Stimulated activated CD8-positive, alpha-beta memory T cell treated with anti-CD3 and anti-CD28 coated beads, Interleukin-4, amount 100 ng/mL, for 1 hour (primary cell): ENCODE measurements at places on chromosomes 4 and X.

DNA sequence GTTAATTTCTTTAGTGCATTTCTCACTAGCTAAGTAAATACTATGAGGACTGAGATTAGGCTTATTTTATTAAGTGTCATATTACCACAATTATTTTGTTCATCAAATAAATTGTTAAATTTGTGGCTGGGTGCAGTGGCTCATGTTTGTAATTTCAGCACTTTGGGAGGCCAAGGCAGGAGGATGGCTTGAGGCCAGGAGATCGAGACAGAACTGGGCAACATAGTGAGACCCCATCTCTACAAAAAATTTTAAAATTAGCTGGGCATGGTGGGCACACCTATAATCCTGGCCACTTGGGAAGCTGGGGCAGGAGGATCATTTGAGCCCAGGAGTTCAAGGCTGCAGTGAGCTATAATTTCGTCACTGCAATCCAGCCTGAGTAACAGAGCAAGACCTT is 6.8 kb downstream of the SEC24D start:
- no peak for DNase-seq

- DNase-seq, result no peak
Measured at GRCh38 chr4:128512161-128512560, 224.5 kb upstream of the PGRMC2 start.

DNA sequence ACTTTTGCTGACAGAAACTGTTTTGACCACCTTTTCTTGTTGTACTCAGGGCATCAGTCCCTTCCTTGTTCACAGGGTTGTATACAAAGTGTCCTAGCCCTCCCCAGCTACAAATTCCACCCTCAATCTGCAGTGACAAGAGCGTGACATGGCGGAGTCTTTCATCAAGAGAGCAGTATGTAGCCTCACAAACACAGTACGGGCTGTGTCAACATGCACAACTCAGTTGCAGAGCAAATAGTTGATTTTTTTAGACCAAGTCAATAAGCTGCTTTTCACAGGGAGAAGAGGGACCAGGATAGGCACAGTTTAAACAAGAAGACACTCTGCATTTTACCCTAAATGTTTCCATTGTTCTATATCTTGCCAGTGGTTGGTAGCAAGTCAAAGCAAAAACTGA is 8.6 kb upstream of the HS6ST2 start:
- DNase-seq, result no peak

GRCh38 chr4:144531841-144532240 is 114.1 kb upstream of the HHIP start:
- no peak for DNase-seq

DNA sequence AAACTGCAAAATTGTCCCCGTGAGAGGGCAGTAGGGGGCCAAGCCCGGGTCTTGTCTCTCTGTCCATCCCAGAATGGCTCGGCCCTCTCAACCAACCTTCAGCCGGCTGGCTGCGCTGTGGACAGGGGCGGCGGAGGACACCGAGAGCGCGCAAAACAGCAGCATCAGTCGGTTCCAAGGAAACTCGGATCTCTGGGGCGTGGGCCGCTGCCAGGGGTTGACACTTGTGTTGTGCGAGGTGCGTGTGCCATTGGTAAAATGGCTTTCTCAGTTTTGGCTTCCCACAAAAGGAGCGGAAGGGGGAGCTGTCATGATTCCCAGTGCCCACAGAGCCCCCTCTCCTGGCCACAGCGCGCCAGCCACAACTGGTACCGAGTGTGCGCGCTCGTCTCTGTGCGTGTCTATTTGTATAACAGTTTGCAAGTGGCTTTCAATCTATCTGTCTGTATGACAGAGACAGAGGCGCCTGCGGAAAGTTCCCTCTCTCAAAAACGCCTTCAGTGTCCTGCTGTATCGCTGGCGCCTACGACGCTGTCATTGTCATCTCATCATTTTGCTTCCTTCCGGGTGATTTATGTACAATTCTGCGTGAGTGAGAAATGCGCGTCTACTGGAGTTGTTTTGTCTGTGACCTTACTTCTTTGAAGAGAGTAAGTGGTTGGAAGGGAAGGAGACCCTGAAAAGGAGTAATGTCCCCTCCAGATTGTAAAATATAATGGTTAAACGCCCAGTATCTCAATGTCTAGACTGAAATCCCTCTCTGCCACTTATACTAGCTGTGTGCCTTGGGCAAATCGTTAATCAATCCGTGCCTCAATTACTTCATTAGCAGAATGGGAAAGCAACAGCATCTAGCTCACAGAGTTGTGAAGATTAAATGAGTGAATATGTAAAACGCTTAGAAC is 1.8 kb downstream of the DKK2 start:
- no peak for DNase-seq

GRCh38 chr4:1983846-1984405 is 24.8 kb downstream of the NELFA start:
- no peak for DNase-seq

DNA sequence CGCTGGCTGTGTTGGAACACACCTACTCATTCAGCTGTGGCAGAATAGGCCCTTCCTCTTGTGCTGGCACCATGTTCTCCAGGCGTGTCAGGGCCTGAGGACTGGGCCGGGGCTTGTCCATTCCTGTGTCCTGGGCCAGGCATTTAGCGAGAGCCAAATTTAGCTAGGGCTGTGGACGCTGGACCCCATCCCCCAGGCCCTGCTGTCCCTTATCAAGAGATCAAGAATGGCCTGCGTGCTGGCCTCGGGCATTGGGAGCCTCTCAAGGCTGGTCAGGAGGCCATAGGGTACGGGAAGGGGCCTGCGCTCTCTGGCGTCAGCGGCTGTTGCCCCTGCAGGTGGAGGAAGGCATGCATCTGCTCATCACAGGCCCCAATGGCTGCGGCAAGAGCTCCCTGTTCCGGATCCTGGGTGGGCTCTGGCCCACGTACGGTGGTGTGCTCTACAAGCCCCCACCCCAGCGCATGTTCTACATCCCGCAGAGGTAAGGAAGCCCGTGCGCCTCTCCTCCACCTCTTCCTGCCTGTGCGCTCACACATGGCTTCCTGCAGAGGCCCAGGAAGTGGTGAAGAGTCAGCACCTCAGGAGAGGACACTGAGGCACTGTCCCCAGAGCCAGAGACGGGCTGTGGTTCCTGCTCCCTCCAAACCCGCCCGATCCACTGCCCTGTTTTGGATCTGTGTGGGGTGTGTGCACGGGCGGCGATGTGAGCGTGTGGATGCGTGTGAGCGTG is 15.3 kb downstream of the ABCD1 start:
- no peak for DNase-seq

DNA sequence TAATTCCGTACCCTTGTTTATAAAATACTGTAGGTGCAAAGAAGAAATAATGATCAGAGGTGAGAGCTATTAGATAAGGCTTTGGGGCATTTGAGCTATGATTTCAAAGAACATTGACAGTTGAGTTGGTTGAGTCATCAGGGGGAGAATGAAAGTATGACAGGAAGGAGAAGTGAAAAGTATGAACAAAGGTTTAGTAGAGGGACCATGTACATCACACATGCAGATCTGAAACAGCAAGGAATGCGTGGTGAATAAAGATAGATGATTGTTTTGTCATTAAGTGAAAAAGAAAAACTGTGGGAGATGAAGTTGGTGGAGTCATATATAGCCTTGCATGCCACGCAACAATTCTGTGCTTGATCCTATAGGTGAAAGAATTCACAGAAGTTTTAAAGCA is 163.1 kb downstream of the ARAP2 start:
- no peak for DNase-seq

- no peak for DNase-seq
Measured at GRCh38 chr4:112284662-112285411, 867 bp downstream of the TIFA start.

- no peak for DNase-seq
Measured at GRCh38 chrX:134622056-134622812, 36.0 kb downstream of the PLAC1 start.

- no peak for DNase-seq
Measured at GRCh38 chr4:5972571-5972970, 45.7 kb downstream of the C4orf50 start.

DNA sequence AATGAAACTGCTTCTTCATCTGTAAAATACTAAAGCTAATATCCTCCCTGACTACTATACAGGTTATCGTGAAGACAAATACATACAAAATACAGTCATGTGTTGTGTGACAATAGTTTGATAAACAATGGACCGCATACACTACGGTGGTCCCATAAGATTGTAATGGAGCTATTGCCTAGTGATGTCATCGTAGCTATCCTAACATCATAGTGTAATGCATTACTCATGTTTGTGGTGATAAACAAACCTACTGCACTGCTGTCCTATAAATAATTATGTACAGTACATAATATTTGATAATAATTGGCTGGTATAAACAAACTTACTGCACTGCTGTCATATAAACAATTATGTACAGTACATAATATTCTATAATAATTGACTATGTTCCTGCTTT is 5.6 kb upstream of the NEIL3 start:
- DNase-seq, result no peak
